ENCODE measurements at places on chromosomes 2 and 18. TPM values are rescaled to one million over a fixed set of nuclear protein-coding genes. Genes with fewer than 3 reads are reported as not detected.

Gene KIF1A
- 0.81 TPM for total RNA-seq

Gene TRABD2A
- total RNA-seq = 6.5 TPM

Gene TNFAIP6
- total RNA-seq = 3.0 TPM

Gene SKOR2
- not detected for total RNA-seq

Gene SERPINB5
- 0.55 TPM for total RNA-seq

Gene PROKR1
- not detected for total RNA-seq

Gene ACOXL
- 47.5 TPM for total RNA-seq

Gene SPAG16
- 11.6 TPM for total RNA-seq

Gene TUBA4B
- not detected for total RNA-seq

Gene MOCOS
- total RNA-seq = 5.0 TPM

Gene PLCD4
- total RNA-seq = 1.0 TPM

Gene SLC11A1
- total RNA-seq = 302 TPM

Gene TGFA
- total RNA-seq = 9.1 TPM

Gene ABCB11
- 0.06 TPM for total RNA-seq

Gene NEUROD1
- total RNA-seq = not detected

Gene PDCD1
- total RNA-seq = 1.8 TPM

Gene MAPK4
- 7.0 TPM for total RNA-seq

Gene RFTN2
- total RNA-seq = 12.3 TPM

Gene CFAP65
- total RNA-seq = not detected
